ENCODE measurements at places on chromosomes 6 and 20. TPM values are rescaled to one million over a fixed set of nuclear protein-coding genes. Genes with fewer than 3 reads are reported as not detected.
A peak's percentile ranks its signal among the peaks of the same experiment; 100 is the strongest.

- DNase-seq: peak; percentile 83
These were observed 7.6 kb downstream of the TREM1 start for GRCh38 chr6:41278699-41279405.

GRCh38 chr6:52416629-52417151, 3.5 kb upstream of the EFHC1 start:
- peak; percentile 70 for DNase-seq

- no peak for DNase-seq
These were observed 36.4 kb downstream of the ERMARD start for GRCh38 chr6:169787797-169788196.

- DNase-seq: peak; percentile 70
These were observed 26.3 kb downstream of the SPDEF start for GRCh38 chr6:34529665-34530327.

- no peak for DNase-seq
These were observed 39.2 kb downstream of the DPPA5 start for GRCh38 chr6:73314577-73315492.

- no peak for DNase-seq
These were observed 3.6 kb downstream of the GRM4 start for GRCh38 chr6:34142061-34142998.

GRCh38 chr6:148831531-148831930, 84.7 kb downstream of the UST start:
- DNase-seq: no peak

DNA sequence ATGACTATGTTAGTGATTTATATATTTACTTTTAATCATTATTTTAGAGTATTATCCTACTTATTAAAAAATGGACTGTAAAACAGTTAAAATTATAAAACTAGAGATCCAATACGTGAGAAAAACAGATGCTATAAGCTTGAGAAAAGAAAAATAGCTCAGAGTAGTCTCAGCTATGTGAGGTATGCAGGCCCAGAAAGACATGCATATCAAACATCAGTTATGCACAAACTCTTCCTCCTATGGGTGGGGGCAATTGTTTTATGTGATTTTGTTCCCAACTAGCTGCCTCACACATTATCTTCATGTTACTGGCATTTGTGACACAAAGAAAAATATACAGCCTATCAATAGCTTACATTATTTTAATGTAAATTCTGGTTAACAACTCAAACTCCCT, 28.8 kb downstream of the RARS2 start:
- no peak for DNase-seq

- no peak for DNase-seq
These were observed 146.8 kb downstream of the LAMA2 start for GRCh38 chr6:129029778-129030177.

DNA sequence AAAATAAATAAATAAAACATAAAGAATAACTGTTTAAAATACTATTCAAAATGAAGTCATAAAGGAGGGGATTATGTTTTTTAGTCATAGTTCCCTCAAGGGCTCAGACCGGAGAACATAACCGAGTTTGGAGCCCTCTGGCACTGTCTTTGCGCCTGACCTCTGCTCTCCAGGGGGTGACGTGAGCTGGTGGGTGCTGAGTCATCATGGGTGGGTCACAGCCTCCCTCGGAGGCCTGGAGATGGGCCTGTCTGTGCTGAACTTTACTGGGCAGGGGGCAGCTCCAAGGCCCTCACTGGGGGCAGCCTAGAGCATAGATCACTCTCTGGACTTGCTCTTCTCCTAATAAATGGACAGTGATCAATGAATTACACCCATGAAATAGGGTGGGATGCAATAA, 3.1 kb upstream of the MAVS start:
- DNase-seq: no peak

GRCh38 chr20:7841971-7842310, 98.3 kb downstream of the HAO1 start:
- DNase-seq: peak; percentile 40

DNA sequence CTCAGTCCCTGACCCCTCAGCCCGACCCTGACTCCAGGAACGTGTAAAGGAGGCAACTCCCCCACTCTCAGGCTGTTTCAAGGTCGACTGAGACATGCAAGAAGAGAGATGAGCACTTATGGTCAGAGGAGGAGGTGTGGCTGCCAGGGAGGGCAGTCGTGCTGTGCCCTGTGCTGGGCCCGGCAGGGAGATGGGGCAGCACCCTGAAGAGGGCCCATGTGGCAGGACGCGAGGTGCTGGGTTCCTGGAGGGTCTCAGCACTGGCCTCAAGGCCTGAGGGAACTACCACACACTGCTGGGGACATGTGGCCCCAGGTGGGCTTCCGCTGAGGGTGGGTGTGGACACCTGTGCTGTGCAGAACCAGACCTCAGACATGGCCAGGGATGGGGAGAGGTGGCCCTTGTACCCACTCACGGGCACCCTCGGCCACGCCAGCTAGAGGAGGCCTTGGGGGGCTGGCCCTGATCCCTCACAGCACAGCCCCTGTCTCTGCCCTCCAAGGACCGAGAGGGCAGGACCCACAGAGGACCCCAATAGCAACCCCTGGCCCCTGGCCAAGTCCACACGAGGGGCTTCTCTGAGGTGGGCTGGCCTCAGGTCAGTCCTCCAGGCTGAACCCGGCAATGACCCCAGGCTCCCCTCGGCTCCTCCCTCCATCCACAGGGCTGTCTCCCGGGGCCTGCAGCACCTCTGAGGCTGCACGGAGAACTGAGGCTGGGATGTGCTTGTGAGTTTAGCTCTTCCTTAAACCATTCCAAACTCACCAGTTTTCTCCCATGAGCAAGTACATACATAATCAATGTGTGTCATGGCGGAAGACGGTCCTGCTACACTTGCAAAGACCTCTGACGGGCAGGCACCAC, 8.7 kb downstream of the SLC2A4RG start:
- no peak for DNase-seq

GRCh38 chr6:41607036-41607435, 31.2 kb upstream of the MDFI start:
- DNase-seq: no peak

- no peak for DNase-seq
These were observed 73.2 kb downstream of the INSM1 start for GRCh38 chr20:20440886-20441658.

GRCh38 chr20:41352106-41352505, 11.5 kb downstream of the LPIN3 start:
- DNase-seq: no peak

GRCh38 chr20:830011-830521, 3.4 kb upstream of the FAM110A start:
- DNase-seq: no peak

SLC52A3 gene
- total RNA-seq: 11.1 TPM

NKX2-2 gene
- not detected for total RNA-seq

HLA-DQB2 gene
- 0.39 TPM for total RNA-seq

NKAIN4 gene
- not detected for total RNA-seq

All from Calu3 (cell line).